ENCODE measurements at places on chromosomes 2 and 18. TPM values are rescaled to one million over a fixed set of nuclear protein-coding genes. Genes with fewer than 3 reads are reported as not detected.

ECEL1 gene
- total RNA-seq = not detected

DNA sequence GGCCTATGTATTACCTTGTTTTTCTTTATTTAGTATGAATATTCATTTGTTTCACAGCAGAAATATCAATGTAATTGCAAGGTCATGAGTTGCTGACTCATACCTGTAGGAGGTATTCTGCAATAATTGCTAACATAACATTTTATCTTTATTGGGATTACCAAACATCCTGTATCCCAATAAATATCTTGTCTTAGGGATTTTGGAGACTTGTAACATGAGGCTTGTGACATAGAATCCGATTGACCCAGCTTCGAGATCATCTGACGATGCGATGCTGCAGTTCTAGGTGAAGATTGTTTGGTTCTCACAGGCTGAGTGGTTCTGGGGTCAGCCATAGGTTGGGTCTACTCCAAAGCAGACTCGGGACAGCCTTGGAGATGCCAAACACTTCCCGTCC is 133.4 kb upstream of the RND3 start:
- H3K36me3 ChIP-seq = no peaks in the 10 kb centered on the region
- no peaks in the 10 kb centered on the region for H3K27me3 ChIP-seq
- H3K4me3 ChIP-seq = no peak overlapping the region
- peaks cover 2% of the 10 kb centered on the region for H3K4me1 ChIP-seq

- peaks cover 5% of the 10 kb centered on the region for H3K27me3 ChIP-seq
- no peak overlapping the region for H3K4me3 ChIP-seq
- H3K36me3 ChIP-seq = no peaks in the 10 kb centered on the region
- H3K4me1 ChIP-seq = no peaks in the 10 kb centered on the region
Measured at GRCh38 chr2:226487573-226487972, 312.0 kb downstream of the IRS1 start.

- no peak overlapping the region for H3K4me3 ChIP-seq
- H3K27ac ChIP-seq = no peak overlapping the region
- no peaks in the 10 kb centered on the region for H3K36me3 ChIP-seq
- H3K27me3 ChIP-seq = peaks cover 7% of the 10 kb centered on the region
- H3K4me1 ChIP-seq = no peaks in the 10 kb centered on the region
Measured at GRCh38 chr2:177633910-177634294, 241.3 kb downstream of the AGPS start.

DNA sequence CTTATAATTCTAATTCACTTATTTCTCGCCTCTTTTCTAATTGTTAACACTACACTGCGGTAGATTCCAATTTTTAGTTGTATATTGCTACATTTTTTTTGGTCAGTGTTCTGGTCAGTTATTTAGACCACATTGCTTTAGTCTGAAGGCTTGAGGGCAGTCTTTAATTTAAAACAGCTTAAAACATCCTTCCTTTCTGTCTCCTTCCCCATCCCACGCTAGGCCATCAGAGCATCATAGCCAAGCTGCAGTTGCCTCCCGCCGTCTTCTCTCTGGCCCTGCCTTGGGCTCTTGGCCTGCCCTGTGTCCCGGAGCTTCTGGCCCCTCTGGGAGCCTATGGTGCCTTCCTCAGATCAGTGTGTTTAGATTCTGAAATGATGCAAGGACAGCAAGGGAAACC is 52.6 kb upstream of the GLI2 start:
- H3K27ac ChIP-seq = no peak overlapping the region
- peaks cover 3% of the 10 kb centered on the region for H3K27me3 ChIP-seq
- H3K36me3 ChIP-seq = no peaks in the 10 kb centered on the region
- H3K4me3 ChIP-seq = no peak overlapping the region
- no peak for DNase-seq

Data from activated naive CD8-positive, alpha-beta T cell treated with anti-CD3 and anti-CD28 coated beads, Interleukin-2, amount 10 ng/mL, durations not matched to agents 7 days and 5 days (primary cell).